ENCODE measurements at places on chromosomes 3 and 15.
A peak's percentile ranks its signal among the peaks of the same experiment; 100 is the strongest.

DNA sequence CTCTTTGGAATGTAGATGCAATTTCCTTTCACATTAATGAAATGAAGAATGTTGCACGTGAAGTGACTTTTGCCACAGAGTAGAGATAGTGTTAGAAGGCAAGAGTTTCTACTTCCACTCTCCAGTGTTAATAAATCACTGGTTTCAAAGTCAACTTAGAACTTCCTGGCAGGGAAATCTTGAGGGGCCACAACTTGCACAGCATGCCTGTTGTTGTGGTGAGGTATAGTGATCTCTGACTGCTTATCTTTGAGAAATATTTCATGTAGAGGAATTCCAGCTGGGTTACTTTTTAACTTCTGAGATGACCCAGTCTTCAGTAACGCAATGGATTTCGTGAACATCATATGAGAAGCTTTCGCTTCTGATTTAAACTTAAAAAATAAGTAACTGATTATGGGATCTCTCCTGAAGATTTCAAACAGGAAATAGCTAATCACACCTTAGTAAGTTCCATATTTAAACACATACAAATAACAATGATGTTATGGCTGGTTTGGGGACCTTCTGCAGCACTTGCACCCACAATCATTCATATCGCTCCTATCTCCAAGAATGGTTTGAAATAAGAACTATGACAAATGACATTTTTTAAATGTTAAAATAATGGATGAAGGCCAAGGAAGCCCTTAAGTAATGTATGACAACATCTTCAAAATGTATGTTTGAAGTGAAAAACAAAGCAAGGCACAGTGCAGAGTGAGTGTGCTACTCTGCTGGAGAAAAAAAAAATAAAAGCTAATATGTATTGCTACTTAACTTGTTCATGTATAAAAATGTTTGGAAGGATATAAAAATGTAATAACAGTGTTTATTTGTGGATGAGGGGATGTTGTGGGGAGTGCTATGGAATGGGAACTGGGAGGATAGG lies 726.5 kb upstream of the NECTIN3 start:
- no peak for DNase-seq

DNA sequence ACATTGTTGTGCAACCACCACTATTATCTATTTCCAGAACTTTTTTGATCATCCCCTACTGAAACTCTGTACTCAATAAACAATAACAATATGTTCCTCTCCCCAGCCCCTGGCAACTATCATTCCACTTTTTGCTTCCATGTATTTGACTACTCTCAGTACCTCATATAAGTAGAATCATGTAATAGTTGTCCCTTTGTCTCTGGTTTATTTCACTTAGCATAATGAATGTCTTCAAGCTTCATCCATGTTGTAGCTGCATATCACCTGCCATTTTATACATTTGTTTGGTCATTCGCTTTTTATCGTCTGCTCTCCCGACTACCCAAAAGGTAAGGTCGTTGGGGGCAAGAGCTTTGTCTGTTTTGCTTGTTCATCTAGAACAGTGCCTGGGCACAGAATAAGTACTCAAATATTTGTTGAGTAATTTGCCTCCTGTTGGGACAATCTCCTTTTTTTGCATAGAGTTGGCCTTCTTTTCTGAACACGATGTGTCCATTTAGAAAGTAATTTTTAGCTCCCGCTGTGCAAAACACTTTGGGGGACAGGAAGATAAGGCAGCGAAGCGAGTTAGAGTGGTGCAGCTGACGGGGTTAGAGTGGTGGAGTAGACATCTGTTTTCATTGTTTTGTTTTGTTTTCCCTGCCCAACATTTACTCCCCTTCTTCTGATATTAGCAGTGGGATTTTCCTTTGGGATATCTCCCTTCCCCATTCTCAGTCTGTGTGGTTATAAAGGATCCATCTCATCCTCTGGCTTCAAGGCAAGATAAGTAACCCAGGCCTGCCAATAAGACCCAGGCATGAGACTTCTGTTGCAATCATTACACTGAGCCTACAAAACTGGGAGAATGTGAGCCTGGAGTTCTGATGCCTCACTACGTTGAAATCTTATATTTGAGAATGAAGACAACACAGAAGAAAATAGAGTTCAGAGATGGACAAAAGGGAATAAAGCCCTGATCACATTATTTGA lies 83.4 kb upstream of the RNU6-1 start:
- DNase-seq = no peak

DNA sequence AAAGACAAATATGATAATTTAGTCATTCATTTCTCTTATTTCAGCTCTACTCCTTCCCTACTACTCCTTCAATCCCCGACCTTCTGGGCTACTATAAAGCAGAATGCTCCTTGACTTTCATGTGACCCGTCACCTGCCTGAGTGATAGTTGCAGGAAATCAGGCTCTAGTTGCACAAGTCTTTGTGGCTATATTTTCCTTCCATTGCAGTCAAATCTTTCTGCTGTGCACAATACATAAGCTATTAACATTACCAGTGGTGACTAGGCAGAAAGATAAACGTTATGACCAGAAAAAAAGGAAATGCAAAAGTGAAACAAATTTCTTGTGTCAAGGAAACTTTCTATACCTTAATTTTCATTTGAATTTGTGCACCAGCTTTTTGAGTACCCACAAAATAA lies 2.3 kb downstream of the SUCNR1 start:
- DNase-seq = no peak

DNA sequence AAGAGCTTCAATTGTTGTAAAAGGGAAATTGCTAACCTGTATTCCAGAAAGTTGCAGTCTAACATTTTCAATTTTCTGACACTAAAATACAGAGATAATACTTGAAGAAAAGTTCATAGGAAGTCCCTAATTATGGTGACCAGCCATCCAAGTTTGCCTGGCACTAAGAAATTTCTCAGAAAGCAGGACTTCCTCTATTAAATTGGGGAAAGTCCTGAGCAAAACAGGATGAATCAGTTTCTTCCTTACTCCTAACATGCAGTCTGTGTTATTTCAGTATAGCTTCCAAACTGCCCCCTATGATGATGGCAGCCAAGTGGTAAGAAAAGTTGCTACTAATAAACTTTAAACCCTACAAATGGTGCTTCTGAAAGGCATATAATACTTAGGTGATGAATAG lies 133.5 kb upstream of the SGO1 start:
- no peak for DNase-seq

GRCh38 chr3:127151251-127151564 lies 41.7 kb upstream of the PRR23E start:
- no peak for DNase-seq

DNA sequence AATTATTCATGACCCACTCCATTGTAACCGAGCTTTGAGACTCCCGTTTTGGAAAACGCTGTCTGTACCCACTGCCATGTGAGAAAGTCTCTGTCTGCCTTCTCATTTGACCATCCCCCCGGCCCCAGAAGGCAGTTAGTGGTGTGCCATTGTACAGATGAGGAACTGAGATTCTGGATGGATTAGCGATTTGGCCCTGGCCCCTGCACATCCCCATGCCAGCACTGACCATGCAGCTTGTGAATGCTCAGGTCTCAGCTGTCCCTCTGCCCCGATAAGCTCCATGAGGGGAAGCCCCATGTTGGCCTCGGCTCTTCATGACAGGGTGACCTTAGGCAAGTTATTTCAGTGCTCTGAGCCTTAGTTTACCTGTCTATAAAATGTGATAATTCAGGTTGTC lies 153.0 kb upstream of the SMAD3 start:
- DNase-seq = no peak

- no peak for DNase-seq
Measured at GRCh38 chr15:98845138-98845884, 162.3 kb downstream of the PGPEP1L start.

GRCh38 chr3:37129871-37130270 lies 44.5 kb downstream of the LRRFIP2 start:
- DNase-seq = no peak

DNA sequence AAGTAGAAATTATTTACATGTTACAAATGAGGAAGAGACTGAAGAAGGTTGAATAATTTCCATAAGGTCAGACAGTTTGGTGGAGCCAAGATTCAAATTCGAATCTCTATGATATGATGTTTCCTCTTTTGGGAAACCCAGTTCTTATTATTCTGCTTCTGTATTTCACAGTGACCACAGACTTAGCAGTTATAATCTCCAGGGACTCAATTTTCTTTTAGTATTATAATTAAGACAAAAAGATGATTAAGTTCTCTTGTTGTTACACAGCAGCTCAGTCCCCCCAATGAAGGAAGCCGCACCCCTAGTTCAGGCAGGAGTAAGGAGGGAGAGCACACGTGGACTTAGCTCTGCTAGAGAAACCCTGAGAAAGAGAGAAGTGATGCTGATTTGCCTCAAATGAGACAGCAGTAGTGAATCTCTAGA lies 130.6 kb downstream of the CCNL1 start:
- no peak for DNase-seq

DNA sequence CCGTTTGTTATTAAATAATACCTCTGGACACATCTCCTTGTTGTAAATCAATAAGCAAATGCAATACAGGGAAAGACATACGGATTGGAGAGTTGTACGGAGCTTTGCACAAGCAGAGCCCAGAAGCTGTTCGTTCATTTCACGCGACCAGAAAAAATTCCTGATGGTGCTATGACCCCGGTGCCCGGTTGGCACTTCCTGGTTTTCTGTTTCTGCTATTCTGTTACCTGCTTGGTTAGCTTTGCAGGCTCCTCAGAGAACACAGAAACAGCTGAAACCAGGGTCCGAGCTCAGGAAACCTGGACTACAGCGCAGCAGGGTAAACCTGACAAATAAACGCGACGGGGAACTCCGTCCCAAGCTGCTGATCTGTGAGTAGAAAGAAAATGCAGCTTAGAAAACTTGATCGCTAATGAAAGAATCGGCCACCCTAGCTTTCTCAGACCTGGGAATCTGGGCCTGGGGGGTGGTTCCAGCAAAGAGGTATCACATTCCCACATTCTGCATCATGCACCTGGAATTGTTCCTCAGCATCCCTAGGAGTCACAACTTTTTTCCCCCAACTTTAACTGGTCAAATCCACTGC lies 845 bp downstream of the CNTN3 start:
- DNase-seq = no peak

- DNase-seq = no peak
Measured at GRCh38 chr3:155070932-155071387, 9.2 kb upstream of the MME start.

GRCh38 chr3:15266510-15267376 lies 60.7 kb downstream of the CAPN7 start:
- DNase-seq = no peak

DNA sequence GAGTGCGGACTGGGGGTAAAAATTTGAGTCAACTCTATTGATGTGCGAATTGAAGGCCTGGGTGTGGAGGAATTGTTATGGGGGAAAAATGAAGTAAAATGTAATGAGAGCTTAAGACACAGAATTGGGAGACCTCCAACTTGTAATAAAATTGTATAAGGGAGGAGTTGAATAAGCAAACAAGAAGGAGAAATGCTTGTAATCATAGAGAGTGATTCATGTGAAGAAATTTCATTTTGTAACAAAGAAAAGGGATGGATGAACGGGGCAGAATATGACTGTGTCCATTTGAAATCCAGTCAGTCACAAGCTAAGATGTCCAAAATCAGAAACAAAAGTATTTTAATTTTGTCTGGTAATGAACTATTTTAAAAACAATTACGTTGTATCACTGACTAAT lies 552.3 kb downstream of the NAALADL2 start:
- no peak for DNase-seq

- no peak for DNase-seq
Measured at GRCh38 chr3:8197384-8197783, 304.2 kb upstream of the LMCD1 start.

DNA sequence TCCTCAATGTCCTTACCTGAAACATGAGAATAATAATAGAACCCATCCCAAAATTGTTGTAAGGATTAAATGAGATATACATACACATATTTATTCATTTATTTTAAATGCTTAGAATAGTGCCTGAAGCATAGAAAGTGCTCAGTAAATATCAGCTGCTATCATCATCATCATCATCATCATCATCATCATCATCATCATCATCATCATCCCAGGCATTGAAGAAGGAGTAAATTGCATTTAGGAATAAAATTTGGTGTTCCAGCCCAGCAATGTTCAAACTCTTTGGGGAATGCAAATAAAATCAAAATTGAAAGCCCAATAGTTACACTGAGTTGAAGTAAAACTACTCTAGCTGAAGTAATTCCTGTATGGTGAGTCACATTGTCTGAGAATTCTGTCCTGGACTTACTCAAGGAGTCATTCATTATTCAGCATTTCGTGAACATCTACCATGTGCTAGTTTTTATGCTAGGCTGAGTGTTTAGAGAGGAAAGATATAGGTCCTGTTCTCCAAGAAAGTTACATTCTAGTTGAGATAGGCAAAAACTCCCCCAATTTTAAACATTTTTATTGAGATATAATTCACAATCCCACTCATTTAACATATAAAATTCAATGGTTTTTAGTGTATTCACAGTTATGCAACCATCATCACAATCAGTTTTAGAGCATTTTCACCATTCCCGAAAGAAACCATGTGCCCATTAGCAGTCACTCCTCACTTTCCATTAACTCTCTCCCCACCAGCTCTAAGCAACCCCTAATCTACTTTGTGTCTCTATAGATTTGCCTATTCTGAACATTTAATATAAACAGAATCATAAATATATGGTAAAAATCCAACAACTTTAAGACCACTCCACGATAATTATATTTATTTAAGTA lies 107.2 kb downstream of the FRMD5 start:
- DNase-seq = no peak

DNA sequence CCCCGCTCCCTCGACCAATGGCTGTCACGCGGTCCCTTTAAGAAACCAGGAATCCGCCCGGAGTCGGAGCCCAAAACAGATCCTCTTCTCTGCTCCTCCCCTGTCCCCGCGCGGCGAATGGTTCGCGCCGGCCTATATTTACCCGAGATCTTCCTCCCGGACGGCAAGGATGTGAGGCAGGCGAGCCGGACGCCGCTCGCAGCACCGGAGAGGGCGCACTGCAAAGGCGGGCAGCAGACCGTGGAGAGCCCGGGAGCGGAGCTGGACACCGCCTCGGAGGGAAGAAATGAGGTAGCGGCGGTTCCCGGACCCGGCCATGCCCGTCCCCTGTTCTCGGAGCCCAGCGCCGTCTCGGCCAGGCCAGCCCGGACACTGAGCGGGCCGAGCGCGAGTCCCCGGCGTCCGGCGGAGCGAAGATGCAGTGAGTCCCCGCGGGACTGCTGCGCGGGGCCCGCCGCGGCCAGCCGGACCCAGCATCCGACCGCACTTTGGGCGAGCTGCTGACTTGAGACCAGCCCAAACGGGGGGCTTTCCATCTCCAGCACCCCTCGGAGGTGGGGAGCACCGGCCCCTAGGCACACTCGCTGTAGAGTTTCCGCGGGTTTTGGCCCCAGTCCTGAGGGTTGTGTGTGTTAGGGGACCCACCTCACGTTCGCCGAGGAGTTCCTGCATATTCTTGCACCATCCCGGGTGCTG lies at the start of gene FAM43A:
FAM43A (plus strand) TSS at position 166 of the 696 bp plus-strand sequence. CDS start 944 bp downstream, outside the sequence.
- DNase-seq = peak; percentile 33

DNA sequence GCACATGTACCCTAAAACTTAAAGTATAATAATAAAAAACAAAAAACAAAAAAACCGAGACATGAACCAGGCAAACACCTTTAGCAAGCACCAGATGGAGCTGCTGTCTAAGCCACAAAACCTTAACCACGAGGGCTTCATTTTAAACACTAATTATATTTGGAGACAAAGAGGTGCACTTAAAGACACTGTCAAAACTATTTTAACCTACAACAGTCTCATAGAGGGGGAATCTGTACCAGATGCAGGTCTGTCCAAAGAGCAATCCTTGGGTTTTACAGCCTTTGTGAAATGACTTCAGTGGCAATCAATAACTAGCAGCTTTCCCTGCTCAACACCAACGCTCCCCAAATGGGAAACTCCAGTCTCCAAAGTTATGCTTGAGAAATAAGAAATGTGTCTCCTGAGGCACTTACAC lies 115.7 kb upstream of the TSPAN3 start:
- DNase-seq = no peak

Data from effector memory CD4-positive, alpha-beta T cell (primary cell).